Stimulated activated CD8-positive, alpha-beta memory T cell treated with anti-CD3 and anti-CD28 coated beads, Interleukin-4, amount 100 ng/mL, for 4 hours (primary cell): ENCODE measurements at places on chromosomes 13 and 19.

DNA sequence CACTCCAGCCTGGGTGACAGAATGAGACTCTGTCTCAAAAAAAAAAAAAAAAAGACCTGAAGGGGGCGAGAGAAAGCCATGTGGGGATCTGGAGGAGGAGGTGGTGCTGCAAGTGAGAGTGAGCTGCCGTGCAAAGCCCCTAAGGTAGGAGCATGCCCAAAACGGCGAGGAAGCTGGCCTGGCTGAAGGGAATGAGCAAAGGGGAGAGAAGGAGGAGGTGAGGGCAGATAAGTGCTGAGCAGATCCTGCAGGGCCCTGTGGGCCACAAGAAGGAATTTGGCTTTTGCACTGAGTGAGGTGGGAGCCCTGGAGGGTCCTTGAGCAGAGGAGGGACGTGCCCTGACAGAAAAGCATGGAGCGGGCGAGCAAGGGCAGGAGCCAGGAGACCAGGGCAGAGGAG, 19.4 kb upstream of the ADGRE5 start:
- DNase-seq, result no peak

- no peak for DNase-seq
These were observed 96.6 kb downstream of the ELF1 start for GRCh38 chr13:40922437-40923040.

GRCh38 chr13:73131247-73131646, 72.4 kb downstream of the KLF5 start:
- no peak for DNase-seq

DNA sequence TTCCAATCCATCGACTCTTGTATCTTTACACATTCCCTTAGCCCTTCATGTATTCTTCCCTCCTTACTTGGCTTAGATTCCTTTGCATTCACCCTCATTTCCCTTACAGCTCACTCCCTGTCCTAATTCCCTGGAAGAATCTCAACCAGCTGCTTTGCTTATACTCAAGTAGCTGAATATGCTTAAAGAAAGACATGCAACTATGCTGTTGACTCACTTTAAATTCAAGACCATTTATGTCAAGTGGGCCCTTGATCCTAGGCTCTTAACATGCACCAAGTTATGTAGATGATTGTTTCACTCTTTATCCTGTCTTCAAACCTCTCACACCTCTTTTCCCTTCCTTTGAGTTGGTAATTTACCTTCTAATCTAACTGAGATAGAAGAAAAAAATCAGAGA, 7.4 kb downstream of the CCDC122 start:
- no peak for DNase-seq

DNA sequence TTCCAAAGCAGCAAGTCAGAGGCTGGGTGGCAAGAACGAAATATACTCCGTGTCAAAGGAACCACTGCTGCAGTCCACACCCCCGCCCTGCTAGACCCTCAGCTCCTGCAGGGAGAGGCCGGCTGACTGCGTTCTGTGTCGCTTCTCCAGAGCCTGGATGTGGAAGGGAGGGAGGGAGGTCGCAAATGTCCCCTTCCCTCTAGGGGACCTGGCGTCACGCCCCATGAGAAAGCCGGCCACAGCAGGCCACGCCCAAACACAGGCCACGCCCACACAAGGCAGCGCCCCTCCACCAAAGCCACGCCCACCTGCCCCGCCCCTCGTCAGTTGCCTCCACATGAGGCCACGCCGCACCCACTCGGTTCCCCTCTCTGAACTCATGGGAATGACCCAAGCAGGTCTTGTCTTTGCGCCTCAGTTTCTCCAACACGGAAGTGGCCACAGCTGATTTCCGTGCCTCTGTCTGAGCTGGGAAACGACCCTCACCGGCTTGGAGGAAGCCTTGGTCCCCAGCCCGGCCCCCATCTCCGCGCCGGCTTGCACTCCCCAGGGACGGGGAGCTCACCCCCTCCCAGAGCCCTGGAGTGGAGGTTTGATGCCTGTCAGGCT, 38.4 kb upstream of the TCF3 start:
- no peak for DNase-seq

DNA sequence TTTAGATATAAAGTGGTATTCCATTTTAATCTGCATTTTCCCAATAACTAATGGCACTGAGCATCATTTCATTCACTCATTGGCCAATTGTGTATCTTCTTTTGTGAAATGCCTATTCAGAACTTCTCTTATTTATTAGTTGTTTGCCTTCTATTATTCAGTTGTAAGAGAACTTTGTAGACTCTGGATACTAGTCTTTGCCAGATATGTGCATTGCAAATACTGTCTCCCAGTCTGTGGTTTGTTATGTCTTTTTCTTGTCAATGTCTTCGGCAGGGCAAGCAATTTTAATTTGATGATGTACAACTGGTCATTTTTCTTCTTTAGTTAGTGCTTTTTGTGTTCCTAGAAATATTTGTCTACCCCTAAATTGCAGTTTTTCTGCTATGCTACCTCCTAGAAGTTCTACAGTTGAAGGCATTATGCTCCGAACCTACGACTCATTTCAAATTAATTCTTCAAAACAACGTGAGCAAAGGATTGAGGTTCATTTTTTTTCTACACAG, 115.9 kb downstream of the TSHZ3 start:
- no peak for DNase-seq

GRCh38 chr13:24224232-24224680, 63.7 kb downstream of the SPATA13 start:
- DNase-seq, result no peak

DNA sequence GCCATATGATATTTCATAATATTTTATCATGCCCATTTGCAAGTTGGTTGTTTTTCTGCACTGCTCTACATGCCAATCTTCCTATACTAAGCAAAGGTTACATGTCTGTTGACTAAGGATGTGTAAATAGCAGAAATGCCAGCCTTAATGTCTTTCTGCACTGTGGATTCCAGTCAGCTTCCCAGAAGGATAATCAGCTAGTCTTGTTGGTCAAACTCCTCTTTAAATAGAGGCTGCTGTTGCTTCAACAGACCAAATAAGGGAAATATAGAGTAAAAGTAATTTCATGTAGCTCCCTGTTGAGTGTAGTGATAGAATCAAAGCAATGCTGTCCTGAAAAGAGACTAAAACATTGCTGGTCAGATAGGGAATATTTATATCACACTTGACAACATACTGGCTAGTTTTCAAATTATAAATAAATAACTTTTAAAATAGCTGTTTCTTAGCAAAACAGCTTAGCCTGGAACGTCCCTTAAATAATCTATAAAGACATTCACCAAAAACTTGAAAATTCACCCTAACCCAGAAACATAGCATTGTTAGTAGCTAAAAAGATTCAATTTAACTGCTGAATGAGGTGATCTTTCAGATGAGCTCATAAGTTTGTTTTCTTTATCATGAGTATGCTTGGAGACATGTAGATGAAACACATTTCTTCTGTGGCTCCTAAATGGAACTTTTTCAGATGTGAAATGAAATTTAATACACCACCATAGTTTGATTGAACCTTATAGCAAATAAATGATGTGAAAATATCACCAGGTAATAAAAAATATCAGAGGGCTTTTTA, 56.6 kb downstream of the FRY start:
- no peak for DNase-seq

- DNase-seq, result no peak
These were observed 6.6 kb downstream of the SMG9 start for GRCh38 chr19:43748205-43748594.

DNA sequence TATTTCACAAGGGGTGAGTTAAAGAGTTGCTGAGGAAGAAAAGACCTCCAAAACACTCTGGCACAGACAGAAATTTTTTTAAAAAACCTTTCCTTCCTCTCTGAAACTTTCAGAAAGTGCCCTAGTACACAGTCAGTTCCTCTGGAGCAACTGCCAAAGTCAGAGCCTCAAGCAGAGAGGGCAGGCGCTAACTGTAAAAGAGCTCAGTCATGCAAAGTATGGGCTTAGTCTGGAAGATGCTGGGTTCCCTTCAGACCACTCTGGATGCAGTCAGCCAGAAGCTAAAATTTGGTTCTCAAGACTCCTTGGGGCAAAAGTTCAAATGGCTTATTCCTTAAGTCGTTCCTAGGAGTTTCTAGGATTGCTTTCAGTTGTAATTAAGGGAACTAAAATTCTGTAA, 671.6 kb downstream of the PCDH9 start:
- DNase-seq, result no peak

GRCh38 chr13:44425815-44426078, 52.1 kb downstream of the SERP2 start:
- no peak for DNase-seq

DNA sequence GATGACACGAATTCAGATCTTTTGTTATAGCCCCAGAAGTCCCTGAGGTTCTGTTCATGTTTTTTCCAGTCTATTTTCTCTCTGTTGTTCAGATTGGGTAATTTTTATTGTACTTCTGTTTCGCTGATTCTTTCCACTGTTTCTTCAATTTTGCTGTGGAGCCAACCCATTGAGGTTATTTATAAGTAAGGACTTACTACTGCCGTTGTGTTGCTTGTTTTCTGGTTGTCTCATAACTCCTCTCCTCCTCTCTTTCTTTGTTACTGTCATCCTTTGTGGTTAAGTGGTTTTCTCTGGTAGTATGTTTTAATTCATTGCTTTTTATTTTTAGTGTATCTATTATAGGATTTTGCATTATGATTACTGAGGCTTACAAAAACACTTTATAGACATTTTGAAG, 48.7 kb upstream of the GAS6 start:
- DNase-seq, result no peak

DNA sequence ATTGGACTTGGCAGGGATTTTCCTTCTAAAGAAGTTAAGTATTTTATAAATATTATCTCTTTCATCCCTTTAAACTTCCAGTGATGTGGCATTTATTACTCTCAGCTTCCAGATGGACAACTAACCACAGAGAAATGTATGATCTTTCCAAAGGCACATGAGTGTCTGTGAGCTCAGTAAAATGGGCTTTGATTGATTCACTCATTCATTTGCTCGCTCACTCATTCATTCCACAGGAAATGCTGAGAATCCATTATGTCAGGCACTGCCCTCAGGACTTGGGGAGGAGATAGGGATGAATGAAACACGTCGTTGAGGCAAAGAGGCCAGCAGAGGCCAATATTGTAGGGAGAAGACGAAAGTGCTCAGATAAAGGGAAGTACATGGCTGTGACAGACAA, 359.3 kb downstream of the EFNB2 start:
- no peak for DNase-seq

- DNase-seq, result no peak
These were observed 30.5 kb upstream of the ATP12A start for GRCh38 chr13:24649688-24650043.

DNA sequence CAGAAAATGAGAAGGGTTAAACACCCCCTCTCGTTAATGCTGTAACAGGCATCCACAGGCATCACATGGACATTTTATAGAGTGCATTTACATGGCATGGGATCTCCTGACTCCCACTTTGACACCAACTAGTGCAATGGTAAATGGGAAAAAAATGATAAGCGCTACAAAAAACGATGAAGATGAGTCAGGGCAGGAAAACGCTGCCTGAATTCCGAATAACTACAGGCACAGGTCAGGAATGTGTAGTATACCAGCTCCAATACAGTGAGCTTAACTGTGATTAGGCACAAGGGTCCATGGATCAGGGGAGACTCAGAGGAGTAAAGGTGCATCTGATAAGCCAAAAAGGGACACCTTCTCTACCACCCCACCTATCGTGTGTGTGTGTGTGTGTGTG, 223.6 kb downstream of the FOXO1 start:
- DNase-seq, result no peak

- no peak for DNase-seq
These were observed 40.7 kb downstream of the STARD13 start for GRCh38 chr13:33244907-33245287.

DNA sequence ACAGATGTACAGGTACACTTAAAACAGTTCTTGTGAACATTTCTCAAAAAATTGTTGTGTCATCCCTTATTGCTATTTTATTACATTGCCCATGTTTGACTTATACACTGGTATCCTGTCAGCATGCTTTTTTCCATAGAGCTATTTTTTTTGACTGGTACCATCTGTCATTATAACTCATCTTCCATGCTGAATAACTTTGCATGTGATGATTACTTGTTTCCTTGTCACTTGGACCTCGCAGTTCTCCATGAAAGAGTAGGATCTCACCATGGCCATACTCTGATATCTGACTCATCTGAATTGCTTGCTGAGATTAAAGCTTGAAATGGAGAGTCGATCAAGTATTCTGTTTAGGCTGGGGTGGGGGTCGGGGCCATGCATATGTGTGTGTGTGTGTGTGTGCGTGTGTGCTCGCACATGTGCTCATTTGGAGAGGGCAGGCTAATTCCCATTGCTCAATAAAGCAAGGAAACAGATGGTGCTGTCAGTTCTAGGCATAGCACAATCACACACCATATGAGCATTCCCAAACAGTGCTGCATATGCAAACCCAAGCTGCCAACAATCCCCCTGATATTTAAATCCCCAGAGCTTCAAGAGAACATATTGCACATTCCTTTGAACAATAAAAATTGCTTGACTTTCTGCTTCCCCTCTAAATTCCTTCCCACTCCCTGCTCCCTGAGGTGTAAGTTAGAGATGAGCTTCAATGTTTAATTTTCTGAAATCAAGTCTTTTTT, 62.9 kb downstream of the NHLRC3 start:
- no peak for DNase-seq

DNA sequence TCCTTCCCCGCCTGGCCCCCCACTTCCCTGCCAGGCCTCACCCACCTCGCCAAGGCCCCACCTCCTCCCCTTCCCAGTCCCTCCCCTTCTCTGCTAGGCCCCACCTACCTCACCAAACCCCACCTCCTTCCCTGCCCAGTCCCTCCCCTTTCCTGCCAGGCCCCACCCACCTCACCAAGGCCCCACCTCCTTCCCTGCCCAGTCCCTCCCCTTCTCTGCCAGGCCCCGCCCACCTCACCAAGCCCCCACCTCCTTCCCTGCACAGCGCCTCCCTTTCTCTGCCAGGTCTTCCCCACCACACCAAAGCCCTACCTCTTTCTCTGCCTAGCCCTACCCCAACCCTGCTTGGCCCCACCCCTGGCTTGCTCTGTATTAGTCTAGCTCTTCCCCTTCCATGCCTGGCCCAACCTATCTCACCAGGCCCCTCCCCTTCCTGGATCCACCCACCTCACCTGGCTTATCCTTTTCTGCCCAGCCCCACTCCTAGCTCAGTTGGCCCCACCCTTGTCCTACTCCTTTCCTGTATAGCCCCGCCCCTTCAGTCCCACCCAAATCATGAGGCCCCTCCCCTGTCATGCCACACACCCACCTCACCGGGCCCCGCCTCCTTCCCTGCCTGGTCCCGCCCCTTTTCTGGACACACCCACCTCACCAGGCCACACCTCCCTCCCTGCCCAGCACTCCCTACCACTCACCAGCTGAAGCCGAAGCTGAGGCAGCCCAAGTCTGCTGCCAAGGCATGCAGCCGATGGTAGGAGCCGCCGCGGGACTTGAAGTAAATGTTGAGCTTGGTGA, 16.2 kb downstream of the CERS1 start:
- no peak for DNase-seq

- DNase-seq, result no peak
These were observed 406.4 kb downstream of the KCNRG start for GRCh38 chr13:50421473-50422130.
